ENCODE measurements at places on chromosomes 6 and 20. TPM values are rescaled to one million over a fixed set of nuclear protein-coding genes. Genes with fewer than 3 reads are reported as not detected.

Gene NCOA7
- total RNA-seq: 13.4 TPM

Gene GJA10
- total RNA-seq: not detected

Gene NCOA5
- total RNA-seq: 27.7 TPM

Gene TBXT
- not detected for total RNA-seq

Gene HLA-DOB
- 3.3 TPM for total RNA-seq

Gene GPSM3
- total RNA-seq: 0.69 TPM

Gene SPATA25
- 0.59 TPM for total RNA-seq

DNA sequence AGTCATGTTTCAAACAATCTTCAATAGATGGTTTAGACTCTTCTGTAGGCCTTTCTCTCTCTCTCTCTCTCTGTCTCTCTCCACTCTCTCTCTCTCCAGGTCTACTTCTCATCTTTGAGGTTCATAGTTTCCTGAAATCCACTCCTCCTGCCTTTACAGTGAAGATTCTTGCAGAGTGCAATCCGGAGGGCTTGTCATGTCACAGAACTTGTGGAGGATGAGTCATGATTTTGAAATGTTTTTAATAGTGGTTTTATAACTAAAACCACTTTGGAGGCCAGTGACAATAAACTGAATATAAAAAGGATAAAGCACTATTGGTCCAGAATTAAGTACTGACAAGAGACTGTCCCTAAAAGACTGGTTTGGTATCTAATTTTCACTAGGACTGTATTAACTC is 156.3 kb downstream of the KIF6 start:
- no peak for DNase-seq

- DNase-seq: no peak
Measured at GRCh38 chr6:46796848-46797580, 3.8 kb downstream of the MEP1A start.

DNA sequence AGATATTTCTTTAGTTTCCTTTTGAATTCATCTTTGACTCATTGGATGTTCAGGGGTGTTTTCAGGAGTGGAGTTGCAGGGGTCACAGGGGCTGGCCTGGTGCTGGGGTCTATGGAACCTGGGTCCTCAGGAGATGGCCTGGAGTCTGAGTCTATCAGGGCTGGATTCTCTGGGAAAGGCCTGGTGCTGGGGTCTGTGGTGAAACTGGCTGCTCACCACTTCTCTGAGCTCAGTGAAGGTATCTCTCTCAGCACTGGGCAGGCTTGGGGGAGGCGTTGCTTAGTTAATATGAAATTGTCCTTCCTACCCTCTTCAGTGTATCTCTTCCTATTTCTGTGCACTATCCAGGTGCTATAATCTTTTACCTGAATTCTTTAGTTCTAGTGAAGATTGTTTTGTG is 83.1 kb upstream of the SLC24A3 start:
- DNase-seq: no peak

GRCh38 chr6:53862662-53863462 is 68.1 kb downstream of the LRRC1 start:
- no peak for DNase-seq

- no peak for DNase-seq
Measured at GRCh38 chr6:133553652-133554051, 312.5 kb downstream of the EYA4 start.

DNA sequence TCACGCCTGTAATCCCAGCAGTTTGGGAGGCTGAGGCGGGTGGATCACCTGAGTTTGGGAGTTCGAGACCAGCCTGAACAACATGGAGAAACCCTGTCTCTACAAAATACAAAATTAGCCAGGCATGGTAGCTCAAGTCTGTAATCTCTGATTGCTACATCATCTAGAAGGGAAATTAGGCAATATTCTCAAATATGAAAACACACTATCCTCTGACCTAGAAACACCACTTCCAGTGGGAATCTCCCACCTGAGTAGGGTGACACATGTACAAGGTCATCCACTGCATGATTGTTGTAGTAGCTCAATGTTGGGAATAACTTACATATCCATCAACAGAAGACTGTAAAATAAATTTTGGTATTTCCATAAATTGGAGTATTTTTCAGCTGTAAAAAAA is 19.1 kb upstream of the SIRPD start:
- DNase-seq: no peak

DNA sequence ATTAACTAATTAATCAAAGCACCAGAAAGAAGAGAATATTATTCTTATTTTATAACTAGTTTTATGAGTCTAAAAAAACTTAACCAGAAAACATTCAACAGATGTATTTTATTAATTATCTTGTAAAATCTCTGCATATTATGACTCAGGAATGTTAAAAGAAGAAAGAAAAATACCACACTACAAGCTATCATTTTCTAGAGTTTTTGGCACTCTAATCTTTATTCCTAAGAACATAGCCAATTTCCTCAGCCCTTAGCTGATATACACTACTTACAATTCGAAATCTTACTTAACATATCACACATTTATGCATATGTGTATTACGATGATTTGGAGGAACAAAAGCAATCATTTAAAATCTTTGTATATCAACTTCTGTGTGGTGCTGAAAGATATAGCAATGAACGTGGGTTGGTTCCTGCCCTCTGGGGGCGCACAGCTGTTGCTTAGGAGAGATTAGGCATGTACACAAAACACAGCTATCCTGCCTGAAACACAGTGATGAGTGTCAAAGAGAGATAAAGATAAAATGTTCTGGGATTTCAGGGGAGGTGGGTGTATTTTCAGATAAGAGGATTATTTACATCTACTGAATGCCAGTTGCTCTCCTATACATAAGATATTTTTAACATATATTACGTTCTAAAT is 404.5 kb downstream of the SYNE1 start:
- no peak for DNase-seq

- no peak for DNase-seq
Measured at GRCh38 chr6:106097411-106098231, 11.5 kb downstream of the PRDM1 start.

GRCh38 chr6:72824833-72825232 is 203.0 kb downstream of the KCNQ5 start:
- DNase-seq: no peak

GRCh38 chr6:82179415-82179814 is 68.1 kb downstream of the IBTK start:
- DNase-seq: no peak

DNA sequence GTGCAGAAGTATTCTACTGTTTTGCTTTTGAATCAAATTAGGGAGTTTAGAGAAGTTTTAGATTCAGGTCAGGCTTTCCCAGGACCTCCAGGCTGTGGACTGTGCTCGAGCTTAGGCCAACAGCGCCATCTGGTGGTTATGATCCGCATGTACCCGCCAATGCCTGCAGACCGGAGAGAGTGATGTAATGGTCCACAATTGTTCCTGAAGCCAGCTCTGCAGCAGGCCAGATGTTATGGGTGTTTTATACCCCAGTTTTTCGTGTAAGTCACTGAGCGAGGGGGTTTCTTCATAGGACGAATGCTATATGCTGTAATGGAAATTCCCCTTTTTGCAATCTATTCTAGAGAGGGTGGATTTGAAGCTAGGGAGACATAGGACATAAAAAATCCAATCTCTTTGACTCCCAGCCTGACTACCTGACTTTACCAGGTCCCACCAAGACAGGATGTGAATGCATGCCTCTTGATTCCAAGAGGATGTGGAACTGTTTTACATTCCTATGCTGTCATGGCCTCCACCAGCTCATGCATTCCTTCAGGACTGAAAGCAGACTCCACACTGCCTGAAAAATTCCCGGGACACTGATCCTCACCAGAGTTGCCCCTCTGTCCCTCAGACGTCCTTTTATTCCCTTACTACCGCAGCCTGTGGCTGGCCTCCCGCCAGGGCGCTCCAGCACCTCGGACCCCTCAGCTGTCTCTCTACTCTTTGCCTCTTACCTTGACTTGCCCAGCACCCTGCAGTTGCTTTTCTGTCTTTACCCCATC is 41.2 kb upstream of the LY86 start:
- peak; percentile 89 for DNase-seq

DNA sequence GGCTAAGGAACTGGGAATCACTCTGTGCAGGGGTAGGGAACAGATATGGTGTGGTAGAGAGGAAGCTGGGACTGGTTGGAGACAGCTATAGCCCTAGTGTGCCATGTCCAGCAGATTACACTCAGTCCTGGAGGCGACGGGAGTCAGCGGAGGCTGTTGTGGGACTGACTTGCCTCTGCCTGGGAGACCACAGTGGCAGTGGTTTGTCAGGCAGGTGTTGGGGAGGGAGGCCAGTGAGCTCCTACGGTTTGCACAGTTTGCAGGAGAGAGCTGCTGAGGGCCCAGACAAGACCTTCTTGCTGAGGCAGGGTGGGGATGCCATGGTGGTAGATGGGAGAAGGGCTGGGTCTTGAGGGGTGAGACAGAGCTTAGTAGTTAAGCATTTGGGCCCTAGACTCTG is 4.9 kb downstream of the PLCG1 start:
- no peak for DNase-seq

- DNase-seq: no peak
Measured at GRCh38 chr6:68447112-68447511, 188.0 kb upstream of the ADGRB3 start.

DNA sequence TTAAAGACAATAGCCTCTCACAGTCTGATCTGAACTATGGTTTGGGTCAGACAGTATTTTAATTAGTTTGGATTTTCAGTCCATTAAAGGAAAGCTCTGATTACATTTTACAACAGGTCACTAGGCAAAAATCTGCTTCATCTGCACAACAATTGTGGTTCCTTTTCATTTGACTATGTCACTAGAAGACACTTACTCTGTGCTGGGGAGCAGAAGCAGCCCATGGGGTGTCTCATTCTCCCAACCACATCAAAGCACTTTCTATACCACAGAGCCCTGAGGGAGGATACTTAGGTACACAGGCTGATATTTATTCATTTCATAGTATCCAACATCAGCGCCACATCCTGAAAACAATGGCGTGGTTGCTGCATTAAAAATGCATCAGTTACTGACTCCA is 36.6 kb upstream of the HDAC2 start:
- DNase-seq: no peak

DNA sequence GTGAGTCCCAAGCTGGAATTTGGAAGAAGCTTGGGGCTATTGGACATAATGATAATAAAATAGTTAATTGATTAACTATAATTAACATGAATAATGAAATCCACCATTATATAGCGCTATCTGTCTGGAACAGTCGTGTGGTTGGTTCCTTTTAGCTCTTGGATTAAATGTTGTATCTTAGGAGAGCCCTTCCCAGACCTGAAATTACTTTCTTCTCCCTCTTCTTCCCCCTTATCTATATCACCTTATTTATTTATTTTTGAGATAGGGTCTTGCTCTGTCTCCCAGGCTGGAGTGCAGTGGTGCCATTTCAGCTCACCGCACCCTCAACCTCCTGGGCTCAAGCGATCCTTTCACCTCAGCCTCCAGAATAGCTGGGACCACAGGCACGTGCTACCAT is 64.6 kb downstream of the NCOA3 start:
- no peak for DNase-seq

DNA sequence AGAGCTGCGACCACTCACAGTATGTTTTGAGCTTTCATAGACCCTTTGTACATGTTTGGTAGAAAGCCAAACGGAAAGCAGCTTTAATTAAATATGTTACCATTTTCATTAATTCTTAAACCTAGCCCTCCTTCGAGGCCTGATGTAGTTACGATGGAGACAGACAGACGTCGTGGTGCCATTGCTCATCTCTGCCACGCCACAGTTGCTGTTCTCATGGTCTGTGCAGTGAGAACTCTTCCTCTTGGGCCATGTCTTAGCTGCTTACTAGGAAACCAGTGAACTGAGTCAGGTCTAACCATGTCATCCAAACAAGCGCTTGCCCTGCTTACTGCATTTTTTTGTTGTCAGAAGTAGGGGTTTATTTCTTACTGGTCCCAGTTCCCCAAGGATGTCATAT is 62.8 kb downstream of the SNX9 start:
- DNase-seq: no peak

GRCh38 chr20:38435555-38435939 is 419 bp upstream of the SNHG17 start:
- no peak for DNase-seq

Measured in lower leg skin (tissue), 4 donors.